NCI-H2227 treated with DMSO at 0.1 percent for 48 hours (cell line): ENCODE measurements at places on chromosomes 11 and 22.

DNA sequence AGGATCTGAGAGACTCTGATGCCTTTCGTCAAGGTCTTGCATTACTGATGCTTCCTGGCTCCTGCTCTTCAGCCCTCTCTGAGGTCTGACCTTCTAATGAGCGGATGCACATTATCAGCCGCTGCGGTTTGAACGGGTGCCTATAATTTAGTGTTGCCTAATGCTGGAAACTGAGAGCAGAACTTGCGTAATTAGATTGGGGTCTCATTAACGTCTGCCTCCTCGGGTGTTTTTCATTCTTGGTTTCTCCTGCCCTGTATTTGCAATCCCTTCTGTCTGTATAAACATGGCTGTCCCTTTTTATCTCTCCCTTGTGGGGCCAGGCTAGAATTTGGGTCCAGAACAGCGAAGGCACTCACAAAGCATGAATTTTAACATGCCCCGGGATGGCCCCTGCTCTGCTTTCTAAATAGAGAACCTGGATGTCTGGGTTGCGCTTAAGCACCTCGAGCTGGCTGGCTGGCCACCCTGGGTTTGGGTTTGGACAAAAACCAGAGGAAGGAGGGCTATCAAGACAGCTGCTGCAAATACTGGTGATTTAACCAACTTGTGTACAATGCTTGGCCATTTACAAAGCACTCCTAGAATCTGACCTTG is 118.6 kb downstream of the TIMP3 start:
- DNase-seq, result peak; percentile 20

DNA sequence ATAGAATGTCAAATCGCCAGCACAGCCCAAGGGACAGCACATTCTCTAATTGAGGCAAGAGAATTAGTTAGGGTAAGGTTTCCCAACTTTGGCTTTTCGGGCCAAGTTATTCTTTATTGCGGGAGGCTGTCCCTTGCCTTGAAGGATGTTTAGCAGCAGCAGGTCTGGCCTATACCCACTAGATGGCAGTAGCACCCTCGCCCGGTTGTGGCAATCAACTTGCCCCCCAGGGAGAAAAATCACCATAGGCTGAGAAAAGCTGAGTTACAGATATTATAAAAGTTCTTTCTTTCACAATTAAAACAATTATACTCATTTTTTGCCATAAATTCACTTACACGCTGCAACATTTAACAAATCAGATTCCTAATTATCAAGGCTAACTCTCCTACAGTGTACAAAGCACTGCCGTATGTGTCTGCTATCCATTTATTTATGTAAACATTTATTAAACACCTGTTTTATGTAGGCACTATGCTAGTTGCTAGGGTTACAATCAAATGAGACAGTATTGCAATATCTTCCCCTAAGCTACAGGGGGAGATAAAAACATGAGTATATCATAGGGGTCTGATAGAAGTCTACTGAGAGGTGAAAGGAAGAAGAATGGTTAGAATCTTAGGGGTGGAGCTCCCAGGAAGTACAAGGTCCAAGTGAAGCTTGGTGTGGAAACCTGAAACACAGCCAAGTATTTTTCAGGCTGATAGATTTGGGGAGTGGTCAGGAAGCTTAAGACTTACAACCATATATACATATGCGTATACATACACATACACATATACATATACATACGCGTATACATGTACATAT is 452.3 kb downstream of the RAB38 start:
- no peak for DNase-seq

DNA sequence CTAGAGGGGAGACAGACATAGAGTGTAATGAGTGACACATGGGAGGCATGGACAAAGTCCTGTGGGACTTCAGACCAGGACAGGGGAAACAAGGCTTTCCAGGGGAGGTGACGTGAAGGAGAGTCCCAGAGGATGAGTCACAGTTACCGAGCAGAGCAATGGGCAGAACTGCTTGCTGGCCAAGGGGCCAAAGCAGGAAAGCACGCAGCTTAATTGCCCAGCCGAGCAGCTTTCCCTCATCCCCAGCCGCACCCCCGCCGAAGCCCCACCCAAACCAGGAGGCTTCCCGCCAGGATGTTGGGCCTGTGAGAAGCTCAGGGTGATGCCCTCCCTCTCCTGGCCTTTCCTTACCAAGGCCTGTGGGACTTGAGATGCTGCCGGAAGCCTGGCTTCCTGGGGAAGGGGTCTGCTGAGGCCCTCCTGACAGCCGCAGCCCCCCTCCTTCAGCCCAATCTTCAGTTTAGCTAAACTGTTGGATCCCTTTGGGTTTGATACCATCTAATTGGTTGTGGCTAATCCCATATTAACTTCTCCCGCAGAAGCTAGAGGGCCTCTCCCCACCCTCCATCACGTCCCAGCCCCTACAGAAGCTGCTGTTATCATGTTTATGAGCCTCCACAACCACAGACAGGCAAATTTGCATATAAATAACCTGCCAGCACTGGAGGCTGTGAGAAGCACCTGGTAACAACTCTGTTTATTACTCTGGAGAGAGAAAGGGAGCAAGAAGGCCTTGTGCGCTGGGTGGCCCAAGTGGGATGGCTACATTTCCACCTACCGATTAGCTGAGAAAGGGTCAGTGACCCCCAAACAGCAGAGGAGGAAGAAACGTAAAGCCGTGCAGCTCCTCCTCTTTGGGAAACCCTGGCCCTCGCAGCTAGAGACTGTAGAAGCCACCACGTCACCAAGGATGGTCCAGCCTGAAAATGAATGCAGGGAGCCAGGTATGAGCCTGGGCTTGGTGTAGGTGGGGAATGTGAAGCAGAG is 80.0 kb downstream of the TRIM29 start:
- no peak for DNase-seq

GRCh38 chr11:132962041-132962440 is 570.3 kb downstream of the OPCML start:
- DNase-seq, result peak; percentile 36

DNA sequence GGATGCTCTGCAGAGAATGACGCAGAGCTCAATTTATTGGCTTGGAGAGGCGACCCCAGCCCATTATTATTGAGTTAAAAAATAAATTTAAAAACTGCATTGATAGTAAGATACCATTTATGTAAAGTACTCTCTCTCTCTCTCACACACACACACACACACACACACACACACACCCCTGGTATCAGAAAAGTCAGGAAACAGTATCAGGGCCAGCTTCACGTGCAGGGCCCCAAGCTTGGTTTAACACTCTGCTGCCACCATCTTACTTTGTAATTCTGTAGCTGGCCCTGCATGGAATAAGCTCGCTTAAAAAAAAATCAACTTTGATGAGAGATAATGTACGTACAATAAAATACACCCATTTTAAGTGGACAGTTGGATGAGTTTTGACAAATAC is 59.8 kb upstream of the CD5 start:
- no peak for DNase-seq

DNA sequence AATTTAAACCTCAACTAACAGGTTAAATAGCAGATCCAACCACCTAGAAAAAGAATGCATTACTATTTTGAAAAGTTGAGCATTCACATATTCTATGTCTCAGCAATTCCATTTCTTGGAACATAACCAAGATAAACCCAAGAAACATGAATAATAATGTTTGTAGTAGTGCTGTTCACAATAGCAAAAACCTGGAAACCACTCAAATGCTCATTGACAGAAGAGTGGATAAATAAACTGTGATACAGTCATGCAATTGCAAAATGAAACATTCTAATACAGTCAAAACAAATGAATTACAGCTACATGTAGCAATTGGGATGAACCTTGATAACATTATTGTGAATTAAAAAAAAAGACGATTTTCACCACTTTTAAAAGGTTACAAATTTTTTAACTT is 162.8 kb upstream of the TMEM45B start:
- DNase-seq, result no peak

DNA sequence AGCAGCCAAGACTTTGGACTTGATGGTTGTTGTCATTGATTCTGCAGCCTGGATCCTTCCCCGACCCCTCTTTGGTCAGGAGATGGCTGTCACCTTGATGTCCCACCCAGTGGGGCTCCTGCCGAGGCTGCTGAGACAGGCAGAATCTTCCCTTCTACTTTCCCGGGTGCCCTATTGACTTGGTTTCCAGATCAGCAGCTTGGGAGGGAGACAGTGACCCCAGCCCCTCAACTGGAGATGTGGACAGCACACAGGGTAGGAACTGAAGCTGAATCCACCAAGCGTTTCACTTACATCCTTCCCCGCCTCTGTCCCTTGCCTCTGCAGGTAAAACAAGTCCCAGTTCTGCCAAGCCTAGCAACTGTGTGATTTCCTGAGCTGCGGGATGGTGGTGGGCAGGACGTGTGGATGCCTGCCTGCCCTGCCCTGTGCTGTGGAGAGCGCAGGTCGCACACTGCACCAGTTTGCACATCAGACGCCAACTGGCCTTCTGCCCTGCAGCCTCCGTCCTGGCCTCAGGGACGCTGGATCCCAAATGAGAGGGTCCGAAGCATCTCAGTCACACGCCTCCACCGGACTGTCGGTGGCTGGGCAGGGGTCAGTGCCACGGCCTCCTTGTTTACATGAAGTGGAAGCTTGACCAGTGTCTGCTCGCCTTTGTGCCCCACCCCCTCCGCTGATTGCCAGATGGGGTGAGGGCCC is 34.6 kb downstream of the FAM83F start:
- DNase-seq, result no peak

DNA sequence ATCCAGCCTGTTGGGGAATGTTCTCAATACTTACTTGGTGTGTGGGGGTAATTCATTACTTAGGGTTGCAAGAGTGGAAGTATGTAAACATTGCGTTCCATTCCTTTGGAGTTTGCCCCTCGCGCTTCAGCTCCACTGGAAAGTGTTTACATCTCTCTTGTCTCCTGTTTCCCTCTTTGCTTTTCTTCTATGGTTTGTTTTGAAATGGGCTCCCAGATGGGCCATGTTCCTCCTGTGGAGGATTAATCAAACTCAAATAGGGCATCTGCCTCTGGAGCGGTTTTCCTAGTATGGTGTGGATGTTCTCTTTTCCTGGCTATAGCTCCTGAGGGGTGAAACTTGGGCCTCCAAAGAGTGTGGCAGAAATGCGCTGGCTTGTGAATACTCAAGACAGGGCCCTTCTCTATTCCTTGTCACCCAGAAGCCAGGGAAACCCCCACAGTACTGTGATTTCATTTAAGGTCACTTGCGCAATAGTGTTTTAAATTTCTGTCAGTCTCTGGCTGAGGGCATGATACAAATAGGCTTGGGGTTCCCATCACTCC is 51.9 kb downstream of the CD44 start:
- no peak for DNase-seq

GRCh38 chr11:112016088-112016764 is 9.0 kb upstream of the DLAT start:
- DNase-seq, result no peak

GRCh38 chr11:118152552-118153471 is at the start of gene SCN4B:
Gene SCN4B, minus strand, starts transcription at chr11:118152823. Its CDS starts 150 bp downstream, at chr11:118152673.
- peak; percentile 26 for DNase-seq

DNA sequence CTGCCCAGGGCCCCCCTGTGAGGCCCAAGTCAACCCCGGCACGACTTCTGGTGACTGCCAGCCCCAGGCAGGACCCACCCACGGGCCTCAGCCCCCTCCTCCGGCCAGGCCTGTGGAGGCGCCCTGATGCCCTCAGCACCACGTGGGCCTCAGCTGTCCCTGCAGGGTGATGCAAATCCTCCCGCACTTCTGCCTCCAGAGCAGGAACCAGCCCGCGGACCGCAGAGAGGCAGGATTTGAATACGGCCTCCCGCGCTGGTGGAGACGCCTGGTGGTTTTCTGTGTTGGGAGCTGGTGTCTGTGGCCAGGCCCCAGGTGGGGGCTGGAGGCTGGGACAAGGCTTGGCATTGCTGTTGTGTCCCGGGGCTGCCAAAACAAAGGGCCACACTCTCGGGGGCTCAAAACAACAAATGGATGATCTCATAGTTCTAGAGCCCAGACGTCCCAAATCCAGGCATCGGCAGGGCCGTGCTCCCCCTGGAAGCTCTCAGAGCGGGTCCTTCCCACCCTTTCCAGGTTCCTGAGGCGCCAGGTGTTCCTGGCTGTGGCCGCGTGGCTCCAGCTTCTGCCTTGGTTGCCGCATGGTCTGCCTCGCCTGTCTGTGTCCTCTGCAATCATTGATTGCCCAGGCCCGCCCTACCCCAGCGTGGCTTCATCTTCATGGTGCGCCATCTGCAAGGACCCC is 19.4 kb downstream of the TRPM5 start:
- DNase-seq, result no peak

- DNase-seq, result no peak
Observed at GRCh38 chr11:30002157-30002785, 14.6 kb downstream of the KCNA4 start.

GRCh38 chr22:30606455-30607299 is at the start of gene TCN2:
Gene TCN2, plus strand, starts transcription at chr22:30607174. Its CDS starts 158 bp downstream, at chr22:30607332.
- DNase-seq, result peak; percentile 82

- no peak for DNase-seq
Observed at GRCh38 chr11:82787981-82788380, 54.3 kb upstream of the FAM181B start.

- no peak for DNase-seq
Observed at GRCh38 chr11:2272228-2272945, 2.0 kb upstream of the ASCL2 start.

DNA sequence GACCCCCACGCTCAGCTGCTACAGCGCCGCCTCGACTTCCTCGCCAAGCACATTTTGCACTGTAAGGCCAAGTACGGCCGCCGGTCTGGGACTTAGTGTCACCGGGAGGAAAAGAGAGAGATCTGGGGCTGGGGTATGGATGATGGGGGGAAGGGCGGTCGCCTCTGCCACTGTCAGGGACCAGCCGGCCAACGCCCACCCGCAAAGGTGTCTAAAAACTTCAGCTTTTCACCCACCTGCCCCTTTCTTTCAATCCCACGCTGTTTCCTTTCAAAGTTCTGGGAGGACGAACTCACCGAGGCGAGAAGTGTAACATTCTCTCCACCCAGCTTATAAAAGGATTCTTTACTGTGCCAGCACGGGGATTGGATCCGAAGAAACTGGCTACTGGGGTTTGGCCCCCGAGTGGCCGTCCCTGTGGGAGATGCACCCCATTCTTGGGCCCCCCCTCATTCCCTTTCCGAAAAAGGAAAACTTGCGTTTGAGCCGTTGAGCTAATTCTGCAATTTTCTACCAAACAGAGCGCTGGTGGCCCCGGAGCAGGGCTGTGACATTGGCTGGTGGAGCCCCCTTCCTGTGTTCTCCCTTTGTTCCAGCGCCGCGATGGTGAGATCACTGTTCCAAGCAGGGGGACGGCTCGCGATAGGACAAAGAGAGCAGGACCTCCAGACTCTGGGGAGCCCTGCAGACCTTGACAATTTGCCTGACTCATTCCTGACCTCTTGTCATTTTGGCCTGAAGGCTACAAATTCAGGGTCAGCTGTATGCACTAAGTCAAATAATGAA is 1.8 kb downstream of the FJX1 start:
- peak; percentile 19 for DNase-seq

DNA sequence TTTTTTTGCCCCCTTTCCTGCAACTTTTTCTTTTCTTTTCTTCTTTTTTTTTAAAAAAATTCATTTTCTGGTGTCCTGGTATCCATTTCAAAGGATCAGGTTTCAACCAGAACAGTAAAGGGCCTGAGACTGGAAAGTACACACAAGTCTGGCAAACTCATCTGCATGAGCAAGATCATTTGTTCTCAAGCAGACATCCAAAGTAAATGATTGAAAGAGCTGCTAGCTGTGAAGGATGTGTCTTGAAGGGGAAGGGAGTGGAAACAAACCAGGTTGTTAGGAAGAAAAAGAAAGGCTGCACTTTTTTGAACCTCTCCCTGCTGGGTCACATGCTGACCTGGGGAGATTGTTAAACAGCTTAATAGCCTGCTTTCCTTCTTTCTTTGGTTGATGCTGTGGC is 5.3 kb downstream of the YAP1 start:
- no peak for DNase-seq
